ENCODE measurements at places on chromosomes 3 and 15.

DNA sequence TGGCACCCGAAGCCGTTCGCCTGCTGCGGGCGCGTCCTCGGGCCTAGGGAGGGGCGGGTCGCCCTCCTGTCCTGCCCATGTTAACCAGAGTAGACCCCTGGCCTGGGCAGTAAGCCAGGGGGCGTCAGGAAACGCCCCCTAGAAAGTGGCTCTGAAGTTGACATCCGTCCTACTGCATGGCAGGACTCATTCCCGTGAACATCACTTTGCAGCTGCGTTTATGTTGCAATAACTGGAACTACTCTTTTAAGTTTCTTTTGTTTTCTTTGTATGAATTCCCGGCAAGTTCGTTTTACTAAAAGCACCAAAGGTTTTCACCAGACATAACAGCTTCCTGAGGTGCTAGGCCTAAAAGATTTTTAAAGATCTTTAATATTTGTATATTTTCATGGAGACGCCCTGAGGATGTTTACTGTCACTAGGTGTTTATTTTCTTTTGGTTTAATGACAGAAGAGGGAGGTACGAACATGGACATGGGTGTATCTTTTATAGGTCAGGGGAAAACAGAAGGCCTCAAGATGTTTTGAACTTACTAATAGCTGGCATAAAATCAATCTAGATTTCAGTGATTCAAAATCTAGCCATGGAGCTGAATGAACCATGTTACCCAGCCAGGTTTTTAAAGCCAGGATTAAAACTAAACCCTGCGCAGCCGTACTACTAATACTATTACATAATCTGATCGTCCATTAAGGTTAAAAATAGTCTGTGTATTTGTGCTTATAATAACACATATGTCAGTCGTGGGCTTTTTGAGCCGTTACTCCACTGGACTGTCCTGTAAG lies 1.0 kb downstream of the C15orf61 start:
- peak; percentile 68 for DNase-seq

GRCh38 chr3:49611719-49612118 lies 57.4 kb downstream of the BSN start:
- DNase-seq = no peak

- peak; percentile 67 for DNase-seq
Observed at GRCh38 chr3:4492208-4493013, 737 bp upstream of the ITPR1 start.

DNA sequence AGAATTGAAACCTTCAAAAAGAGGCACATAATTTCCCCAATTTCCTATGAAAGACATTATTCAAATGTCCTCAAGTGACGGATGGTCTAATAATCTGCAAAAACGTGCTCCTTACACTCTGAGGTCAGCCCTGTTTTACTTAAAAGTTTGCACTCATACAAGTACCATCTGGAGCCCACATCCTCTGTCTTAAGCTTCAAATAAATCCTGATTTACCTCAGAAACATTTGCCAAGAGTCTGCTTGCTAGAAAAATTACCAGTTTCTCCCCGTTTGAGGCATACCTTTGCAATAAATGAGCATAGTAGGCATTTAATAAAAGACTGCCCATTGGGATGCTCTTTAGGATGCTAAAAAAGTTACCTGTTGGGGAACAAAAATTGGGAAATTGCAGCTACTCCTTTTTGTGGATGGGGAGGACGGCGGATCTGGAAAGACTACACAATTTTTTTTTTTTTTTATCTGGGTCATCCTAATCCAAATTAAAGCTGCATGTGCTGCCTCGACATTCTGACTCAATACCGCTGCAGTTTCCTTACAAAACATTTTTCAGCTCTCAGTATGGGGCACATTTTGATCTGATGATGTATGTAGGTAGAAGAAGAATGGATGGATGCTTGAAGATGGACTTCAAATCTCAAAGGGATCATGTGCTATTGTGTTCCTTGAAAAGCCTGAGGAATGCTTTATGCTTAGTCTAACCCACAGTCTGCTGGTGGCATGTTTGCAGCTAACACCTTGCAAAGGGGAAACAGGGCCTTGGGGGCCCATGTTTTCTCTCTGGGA lies 233.7 kb upstream of the ADAMTS9 start:
- DNase-seq = no peak

- peak; percentile 63 for DNase-seq
Observed at GRCh38 chr3:33645060-33645647, 72.9 kb downstream of the CLASP2 start.

DNA sequence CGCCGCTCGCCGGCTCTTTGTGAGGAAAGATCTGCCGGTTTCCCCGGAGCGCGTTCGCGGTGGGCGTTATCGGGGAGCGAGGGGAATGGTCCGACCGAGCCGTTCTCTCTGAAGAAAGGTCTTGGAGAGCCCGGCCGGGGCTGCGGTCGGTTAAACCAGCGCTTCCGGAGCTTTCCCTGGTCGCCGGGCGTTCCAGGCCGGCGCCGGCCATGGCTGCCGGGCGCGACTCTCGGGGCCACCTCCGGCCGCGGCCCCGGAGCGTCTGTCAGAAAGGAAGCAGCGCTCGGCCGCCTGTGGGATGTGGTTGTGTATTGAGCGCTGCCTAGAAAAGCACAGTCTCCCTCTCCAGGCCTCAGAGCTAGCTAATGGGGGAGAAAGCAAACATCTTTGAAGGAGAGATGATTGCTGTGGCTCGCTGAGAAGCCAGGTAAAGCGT lies 731 bp downstream of the FYTTD1 start:
- peak; percentile 79 for DNase-seq
